HTR-8/SVneo (cell line): ENCODE measurements at places on chromosomes 5 and 9.

- DNase-seq = no peak
Measured at GRCh38 chr9:81083854-81084512, 605.4 kb downstream of the TLE1 start.

- DNase-seq = no peak
Measured at GRCh38 chr5:42640835-42641234, 115.8 kb upstream of the CCDC152 start.

DNA sequence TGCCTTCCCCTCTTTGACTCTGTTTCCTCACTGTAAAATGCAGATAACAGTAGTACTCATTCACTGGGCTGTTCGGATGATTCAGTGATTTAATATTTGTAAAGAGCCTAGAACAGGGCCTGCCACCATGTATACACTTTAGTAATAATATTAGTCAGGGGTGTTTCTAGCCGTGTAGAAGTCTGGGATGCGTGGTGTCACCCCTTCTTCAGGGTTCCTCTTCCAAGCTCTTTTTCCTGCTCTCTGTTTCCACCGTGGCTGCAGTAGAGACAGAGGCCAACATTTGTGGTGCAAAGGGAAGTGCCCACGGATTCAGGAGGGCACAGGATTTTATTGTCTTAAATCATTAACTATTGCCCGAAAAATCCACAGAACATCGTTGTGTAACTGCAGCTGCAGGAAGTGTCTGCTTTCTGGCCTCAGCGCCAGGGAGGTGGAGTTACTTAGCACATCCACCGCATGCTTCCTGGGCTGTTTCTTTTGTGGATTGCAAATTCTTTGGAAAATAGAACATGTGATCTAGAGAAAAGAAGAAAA lies 61.7 kb downstream of the TRIO start:
- DNase-seq = peak; percentile 66

GRCh38 chr5:14342306-14342705 lies 199.2 kb downstream of the TRIO start:
- no peak for DNase-seq

DNA sequence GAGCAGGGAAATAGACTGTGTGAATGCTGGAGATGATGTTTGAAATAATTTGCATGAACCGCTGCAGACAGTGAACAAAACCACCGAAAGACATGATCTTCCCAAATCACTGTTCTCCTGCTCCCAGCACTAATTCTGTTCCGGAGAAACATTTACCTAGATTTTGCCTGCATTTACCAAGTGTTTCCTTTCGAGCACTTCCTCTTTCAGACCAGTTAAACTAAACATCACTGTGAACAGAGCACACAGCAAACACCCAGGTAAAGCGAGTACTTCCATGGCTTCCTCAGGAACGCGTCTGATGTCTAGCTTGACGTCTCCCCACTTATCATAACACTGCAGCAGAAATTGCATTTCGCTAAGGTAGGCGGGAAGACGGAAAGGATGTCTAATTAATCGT lies 45.1 kb upstream of the PTCH1 start:
- DNase-seq = no peak

DNA sequence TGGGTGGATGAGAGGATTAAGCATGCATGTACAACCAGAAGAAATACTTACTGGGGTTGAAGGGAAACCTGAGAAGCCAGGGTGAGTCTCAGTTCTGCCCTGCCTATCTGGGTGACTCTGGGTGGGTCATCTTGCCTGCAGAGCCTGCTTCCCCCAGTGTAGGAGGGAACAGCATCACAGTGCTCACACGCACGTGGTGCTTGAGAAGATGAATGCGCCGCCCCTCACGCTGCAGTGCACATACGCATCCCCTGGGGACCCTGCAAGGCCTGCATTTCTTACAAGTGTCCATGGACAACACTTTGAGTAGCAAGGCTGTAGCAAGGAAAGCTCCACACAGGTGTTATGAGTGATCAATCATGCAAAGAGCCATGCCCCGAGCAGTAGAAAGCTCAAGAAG lies 18.7 kb upstream of the GABBR2 start:
- no peak for DNase-seq

DNA sequence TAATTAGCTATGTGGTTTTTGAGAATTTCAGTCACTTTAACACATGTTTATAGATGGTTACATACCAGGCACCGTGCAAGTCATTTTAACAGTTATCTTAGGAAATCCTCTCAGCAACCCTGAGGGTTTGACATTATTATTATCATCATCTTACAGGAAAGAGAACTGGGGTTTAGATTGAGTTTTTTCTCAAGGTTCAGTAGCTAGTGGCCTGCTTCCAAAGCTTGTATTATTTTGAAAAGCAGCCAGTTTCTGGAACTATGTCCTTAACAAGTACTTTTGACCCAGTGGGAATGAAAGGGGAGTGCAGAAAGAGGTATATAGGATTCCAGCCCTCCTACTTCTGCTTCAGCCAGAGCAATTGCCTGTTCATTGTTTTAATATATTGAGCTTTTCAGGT lies 157.5 kb downstream of the COMMD10 start:
- no peak for DNase-seq

DNA sequence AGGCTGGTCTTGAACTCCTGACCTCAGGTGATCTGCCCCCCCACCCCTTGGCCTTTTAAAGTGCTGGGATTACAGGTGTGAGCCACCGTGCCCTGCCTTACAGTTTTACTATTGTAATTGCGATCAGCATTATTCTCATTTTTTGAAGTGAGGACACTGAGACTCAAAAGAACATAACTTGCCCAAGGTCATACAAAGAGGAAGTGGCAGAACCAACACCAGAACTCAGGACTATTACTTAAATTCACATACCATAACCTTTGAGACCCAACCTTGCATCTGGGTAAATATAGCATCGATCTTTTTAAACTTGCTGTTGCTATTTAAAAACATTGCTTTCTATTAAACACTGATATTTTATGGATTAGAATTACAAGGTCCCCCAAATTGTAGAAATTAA lies 54.2 kb downstream of the FOXI1 start:
- DNase-seq = no peak

DNA sequence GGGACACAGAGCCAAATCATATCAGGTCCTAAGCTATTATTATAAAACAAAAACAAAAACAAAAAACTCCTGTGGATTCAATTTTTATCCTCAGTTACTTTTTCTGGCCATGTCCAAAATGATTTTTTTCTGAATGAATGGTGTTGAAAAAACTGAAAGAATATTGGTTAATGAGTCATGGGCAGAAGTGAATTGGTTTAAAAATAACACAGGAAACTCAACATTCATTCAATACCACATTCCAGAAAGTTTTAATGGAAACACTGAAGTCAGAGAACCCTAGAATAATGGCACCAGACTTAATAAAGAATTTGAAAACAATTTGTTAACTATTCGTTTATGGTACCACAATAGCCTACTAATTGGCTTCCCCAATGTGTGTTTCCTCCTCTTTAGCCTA lies 102.4 kb upstream of the CDH9 start:
- no peak for DNase-seq

- DNase-seq = no peak
Measured at GRCh38 chr5:160064995-160065614, 54.1 kb downstream of the PWWP2A start.

GRCh38 chr5:74266836-74267235 lies 373.7 kb downstream of the ENC1 start:
- DNase-seq = no peak

GRCh38 chr5:72955143-72955767 lies 586 bp upstream of the FCHO2 start:
- peak; percentile 28 for DNase-seq

GRCh38 chr5:17373406-17373805 lies 124.6 kb upstream of the TAF11L2 start:
- DNase-seq = no peak

GRCh38 chr9:86202338-86202882 lies 57.0 kb downstream of the C9orf153 start:
- DNase-seq = peak; percentile 42

DNA sequence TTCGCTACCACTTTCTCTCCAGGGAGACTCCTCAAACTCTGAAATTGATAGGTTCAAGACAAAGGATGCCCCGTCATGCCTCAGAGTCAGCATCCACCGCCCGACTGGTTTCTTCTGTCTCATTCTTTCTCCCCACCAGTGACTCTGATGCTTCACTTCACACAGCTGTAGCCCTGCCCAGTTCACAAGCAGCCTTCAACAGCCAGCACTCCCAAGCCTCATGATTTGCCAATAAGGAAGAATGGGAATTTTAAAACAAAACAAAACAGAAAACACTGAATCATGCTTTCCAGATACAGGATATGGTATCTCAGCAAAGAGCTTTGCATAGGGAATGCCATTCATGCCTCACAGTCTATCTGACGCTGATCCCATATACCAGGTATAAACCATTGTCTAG lies 371.2 kb upstream of the RORB start:
- DNase-seq = no peak

DNA sequence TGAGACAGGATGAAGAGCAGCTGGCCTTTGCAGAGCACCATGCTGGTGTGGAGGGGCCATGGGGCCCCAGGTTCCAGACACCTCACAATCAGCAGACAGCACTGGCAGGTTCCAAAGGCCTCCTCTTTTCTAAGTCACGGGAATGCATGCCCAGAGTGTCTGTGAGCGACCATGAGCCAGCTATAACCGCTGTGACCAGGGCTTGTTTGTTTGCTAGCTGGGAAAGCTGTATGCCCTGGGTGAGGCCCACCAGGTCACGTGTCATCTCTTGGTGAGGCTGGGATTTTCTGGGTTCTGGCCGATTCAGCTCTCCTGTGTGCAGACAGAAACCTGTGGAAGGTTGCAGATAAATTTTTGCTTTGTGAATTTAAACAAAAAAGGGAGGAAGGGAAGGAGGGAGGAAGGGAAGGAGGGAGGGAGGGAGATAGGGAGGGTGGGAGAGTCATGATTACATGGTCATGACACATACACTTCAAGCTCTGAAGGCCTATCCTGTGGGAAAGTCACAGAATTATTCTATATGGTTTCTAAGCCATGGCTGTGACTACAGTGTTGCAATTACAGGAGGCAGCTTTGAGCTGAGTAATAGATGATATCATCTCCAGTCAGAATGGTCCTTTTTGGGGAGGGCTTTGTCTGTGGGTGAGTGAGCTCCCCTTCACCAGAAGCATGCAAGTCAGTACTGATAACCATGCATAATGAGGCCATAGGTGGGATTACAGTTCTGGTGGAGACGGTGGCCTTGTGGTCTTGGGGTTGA lies 37.2 kb downstream of the PAPPA start:
- no peak for DNase-seq

DNA sequence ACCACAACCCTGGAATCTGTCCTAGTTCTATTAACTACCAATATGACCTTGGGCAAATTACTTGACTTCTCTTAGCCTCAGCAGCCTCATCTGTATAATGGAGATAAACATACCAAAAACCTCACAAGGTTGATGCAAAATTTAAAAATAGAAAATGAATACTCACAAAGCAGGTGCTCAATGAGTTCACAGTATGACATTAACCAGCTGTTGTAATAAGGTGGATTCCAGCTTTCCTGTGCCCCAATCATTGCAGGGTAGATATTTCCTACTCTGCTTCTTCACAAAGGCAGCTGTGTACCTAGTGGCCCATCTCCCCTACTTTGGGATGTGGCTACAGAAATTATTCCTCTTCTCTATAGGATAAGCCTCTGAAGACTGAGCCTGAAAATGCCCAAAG lies 8.8 kb downstream of the HTR4 start:
- DNase-seq = no peak

GRCh38 chr5:173538018-173538417 lies 78.4 kb downstream of the BOD1 start:
- DNase-seq = no peak

- no peak for DNase-seq
Measured at GRCh38 chr9:36164372-36164771, 4.8 kb upstream of the CCIN start.

GRCh38 chr5:76582230-76583162 lies 40.7 kb downstream of the F2RL2 start:
- DNase-seq = no peak

GRCh38 chr9:28264368-28264767 lies 691.1 kb upstream of the C9orf72 start:
- DNase-seq = no peak

- no peak for DNase-seq
Measured at GRCh38 chr5:88128813-88129212, 139.8 kb downstream of the TMEM161B start.

- peak; percentile 87 for DNase-seq
Measured at GRCh38 chr5:149442563-149443182, 63.6 kb upstream of the IL17B start.

DNA sequence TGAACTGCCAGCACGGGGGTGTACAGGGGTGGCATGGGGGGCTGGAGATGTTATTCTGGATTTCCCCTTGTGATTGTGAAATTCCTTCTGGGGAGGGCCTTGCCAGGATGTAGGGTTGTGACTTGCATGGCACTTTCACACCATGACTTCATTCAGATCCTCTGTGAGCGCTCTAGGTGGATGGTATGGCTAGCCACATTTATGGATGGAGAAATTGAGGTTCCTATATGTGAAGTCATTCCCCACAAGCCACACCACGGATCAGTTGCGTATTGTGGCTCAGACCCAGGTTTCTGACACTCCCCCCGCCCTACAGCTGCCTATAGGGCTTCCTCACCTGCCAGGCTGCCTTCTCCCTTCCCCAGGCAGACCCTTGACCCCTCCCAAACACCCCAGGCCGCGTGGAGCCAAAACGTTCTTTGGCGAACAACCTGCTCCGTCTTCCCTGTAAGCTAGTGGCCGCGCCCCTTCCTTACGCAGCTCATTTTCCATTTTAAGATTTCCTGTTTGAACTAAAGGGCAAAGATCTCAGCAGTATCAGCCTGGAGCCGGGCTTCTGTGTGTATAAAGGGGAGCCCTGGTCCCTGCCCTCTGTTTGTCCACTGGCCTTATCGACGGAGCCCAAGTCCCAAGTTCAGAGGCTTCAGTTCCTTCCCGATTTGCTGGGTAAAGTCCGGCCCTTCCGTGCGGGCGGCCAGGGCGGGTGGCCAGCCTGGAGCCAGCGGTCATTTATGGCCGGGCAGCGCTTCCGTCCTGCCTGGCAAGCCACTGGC lies 97.8 kb upstream of the KLF4 start:
- no peak for DNase-seq

DNA sequence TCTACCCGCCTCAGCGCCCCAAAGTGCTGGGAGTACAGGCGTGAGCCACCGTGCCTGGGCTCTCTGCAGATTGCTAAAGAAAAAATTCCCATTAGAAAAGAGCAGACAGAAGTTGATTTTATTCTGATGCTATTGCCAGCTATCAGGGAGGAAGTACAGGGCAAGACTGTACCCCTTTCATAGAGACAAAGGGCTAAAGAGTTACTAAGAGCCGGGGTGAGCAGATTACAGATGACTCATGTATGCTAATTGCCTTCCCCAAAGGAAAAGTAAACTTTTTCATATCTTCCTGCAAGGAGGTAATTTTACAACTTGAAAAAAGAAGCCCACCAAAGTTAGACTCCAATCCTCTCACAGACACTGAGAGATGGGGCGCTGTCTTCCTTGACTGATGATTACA lies 42.3 kb upstream of the MCTP1 start:
- DNase-seq = no peak

DNA sequence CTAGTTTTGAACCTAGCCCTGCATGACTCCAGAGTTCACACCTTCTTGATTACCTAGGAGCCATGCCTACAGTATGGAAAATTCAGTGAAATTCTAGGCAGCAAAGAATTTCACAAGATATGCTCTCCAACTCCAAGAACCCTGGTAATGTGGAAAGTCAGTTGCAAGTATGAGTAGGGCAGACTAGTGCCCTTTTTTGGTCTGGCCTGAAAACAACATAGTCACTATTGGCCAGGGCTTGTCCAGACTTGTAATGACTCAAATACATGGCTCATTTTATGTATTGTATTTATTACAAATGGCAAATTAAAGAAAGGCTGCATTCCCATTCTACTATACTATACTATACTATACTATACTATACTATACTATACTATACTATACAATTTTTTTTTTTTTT lies 160.4 kb downstream of the ESM1 start:
- no peak for DNase-seq
